Stomach (tissue), 19 donors: ENCODE measurements at places on chromosomes 6 and 20. TPM values are rescaled to one million over a fixed set of nuclear protein-coding genes. Genes with fewer than 3 reads are reported as not detected.

DNA sequence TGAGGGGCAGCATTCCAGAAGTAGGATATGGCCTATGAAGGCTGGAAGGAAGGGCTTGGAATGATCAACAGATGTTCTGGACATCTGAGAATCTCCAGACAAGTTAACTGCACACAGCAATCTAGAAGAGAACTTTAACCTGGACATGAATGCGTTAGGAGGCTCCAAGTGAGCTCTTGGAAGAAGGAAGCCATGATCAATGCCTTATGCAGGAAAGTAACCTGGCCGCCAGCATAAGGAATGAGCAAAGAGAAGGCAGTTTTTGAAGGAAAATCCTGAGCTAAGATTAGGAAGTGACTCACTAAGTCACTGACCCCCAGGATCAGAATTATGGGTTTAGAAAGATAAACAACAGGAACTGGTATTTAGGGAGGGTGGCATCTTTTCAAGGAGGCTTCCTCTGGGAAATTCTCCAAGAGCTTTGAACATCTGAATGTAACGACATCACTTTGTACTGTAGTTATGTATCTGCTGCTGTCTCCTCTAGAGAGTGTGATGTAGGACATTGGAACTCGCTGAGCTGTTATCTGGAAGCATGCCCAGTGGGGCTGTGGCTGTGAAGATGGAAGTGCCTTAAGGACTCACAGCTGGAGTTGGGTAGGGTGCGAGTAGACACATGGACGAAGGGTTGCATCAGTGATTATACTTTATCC lies 236.8 kb downstream of the PACRG start:
- DNase-seq, result peak; percentile 88

DNA sequence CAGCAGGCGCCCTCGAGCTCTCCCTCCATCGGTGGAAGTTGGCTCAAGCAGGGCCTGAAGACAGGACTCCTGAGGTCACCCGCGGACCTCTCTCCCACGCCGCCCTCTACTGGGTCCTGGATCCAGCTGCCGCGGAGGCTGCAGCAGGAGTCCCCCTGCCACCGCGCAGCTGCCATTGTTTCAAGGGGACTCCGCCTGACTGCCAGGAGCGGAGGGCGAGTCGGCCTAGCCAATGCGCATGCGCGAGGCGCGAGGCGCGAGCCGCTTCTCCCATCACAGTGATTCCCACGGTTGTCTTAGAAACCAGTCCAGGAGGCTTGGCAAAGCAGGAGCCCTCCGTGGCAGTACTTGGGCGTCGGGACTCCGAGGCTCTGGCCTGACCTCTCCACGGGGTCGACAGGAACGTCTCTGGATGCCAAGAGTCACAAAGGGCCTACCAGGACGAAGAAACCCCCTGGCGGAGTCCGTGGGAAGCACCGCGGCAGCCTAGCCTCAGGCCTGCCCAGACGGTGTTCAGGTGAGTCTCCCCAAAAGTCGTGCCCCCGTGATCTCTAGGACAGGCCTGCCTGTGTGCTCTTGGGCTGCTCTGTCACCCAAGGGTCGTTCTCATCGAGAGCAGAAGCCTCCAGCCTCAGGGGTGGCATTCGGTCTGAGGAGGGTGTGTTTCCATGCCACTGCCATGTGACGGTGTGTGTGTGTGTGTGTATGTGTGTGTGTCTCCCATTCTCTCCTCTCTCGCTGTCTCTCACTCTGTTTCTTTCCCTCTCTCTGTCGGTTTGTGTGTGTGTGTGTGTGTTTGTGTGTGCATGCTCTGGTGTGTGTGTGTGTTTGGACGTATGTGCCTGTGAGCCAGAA lies 290.6 kb upstream of the ZNF337 start:
- no peak for DNase-seq

Gene ARG1
- polyA plus RNA-seq, result not detected

Gene XKR7
- polyA plus RNA-seq, result 0.06 TPM

Gene METTL24
- polyA plus RNA-seq, result 1.7 TPM

DNA sequence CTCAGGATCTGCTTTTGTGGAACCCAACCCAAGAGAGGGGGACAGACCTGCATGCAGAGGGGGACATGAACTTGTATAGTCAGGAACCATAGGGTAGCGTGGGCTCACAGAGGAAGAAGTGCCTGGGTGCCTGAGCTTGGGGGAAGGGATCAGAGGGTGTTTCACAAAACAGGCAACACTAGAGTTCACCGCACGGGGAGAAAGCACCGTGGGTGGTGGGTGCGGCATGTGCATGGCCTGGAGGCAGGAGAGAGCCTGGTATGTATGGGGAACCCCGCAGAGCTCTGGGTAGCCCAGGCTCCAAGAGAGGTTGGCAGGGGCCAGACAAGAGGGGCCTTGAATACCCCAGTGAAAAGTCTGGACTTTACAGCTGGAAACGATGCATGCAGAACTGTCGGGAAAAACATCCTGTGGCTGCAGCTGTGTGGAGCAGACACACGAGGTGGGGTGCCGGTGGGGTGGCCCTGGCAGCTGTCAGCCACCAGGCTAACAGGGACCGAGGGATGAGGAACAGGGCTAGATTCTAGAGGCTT lies 6.7 kb upstream of the EMILIN3 start:
- no peak for DNase-seq

GRCh38 chr6:110325197-110325596 lies 33.0 kb downstream of the METTL24 start:
- DNase-seq, result peak; percentile 90

DNA sequence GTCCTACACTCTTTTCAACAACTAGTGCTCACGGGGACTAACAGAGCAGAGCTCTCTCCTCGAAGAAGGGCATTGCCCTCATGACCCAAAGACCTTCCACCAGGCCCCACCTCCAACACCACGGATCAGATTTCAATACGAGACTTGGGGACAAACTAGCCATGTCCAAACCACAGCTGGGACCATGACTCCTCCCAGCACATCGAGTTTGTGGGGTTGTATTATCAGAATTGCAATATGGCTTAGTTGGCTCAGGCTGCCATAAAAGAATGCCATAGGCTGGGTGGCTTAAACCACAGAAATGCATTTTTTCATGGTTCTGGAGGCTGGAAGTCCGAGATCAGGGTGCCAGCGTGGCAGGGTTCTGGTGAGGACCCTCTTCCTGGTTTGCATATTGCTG lies 189.7 kb upstream of the PMEPA1 start:
- no peak for DNase-seq

Gene ADGB
- not detected for polyA plus RNA-seq

- DNase-seq, result no peak
These were observed 123.6 kb downstream of the SYCP2 start for GRCh38 chr20:59809630-59810448.

GRCh38 chr6:45606831-45607400 lies 229.2 kb upstream of the SUPT3H start:
- DNase-seq, result peak; percentile 36

Gene MYO6
- 20.1 TPM for polyA plus RNA-seq

Gene SLC35D3
- polyA plus RNA-seq, result 0.08 TPM

DNA sequence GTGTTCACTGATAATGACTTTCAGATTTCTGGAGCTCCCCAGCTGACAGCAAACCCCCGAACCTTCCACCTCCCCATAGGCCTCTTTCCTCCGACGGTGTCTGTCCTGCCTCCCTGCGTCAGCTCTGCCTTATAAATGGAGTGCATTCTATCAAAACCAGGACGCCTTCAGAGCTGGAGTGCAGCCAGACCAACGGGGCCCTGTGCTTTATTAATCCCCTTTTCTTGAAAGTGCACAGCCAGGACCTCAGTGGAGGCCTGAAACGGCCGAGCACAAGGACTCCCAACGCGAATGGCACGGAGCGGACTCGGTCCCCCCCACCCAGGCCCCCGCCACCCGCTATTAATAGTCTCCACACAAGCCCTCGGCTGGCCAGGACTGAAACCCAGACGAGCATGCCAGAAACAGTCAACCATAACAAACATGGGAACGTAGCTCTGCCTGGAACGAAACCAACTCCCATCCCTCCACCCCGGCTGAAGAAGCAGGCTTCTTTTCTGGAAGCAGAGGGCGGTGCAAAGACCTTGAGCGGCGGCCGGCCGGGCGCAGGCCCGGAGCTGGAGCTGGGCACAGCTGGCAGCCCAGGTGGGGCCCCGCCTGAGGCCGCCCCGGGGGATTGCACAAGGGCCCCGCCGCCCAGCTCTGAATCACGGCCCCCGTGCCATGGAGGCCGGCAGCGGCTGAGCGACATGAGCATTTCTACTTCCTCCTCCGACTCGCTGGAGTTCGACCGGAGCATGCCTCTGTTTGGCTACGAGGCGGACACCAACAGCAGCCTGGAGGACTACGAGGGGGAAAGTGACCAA lies 42.3 kb upstream of the NAA20 start:
- DNase-seq, result peak; percentile 88
